ENCODE measurements at places on chromosomes 7 and 10.

- no peak for DNase-seq
These were observed 59.2 kb downstream of the ANLN start for GRCh38 chr7:36448781-36449379.

DNA sequence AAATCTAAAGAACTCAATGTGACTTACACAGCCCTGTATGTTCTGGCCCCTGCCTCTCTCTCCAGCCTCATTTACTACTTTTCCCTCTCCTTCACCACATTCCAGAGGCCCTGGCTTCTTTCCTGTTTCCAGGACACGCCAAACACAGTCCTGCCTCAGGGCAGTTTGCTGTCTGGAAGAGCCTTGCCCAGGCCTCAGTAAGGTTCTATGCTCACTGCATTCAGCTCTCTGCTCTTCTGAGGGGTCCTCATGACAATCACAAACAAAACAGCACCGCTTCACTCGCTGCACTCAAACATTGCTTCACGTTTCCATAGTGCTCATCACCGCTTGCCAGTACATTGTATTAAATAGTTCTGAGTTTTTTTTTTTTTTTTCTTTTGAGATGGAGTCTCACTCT, 35.1 kb upstream of the GARS1 start:
- DNase-seq = no peak

- no peak for DNase-seq
These were observed 113.9 kb downstream of the ABLIM1 start for GRCh38 chr10:114544045-114544659.

- no peak for DNase-seq
These were observed 5.7 kb downstream of the CUX1 start for GRCh38 chr7:101823096-101823495.

- DNase-seq = peak; percentile 53
These were observed 739 bp downstream of the MPP7 start for GRCh38 chr10:28302012-28302637.

- DNase-seq = no peak
These were observed 121.2 kb downstream of the ZMIZ1 start for GRCh38 chr10:79189853-79190435.

- DNase-seq = no peak
These were observed 82.3 kb downstream of the ANKRD7 start for GRCh38 chr7:118306771-118307170.

DNA sequence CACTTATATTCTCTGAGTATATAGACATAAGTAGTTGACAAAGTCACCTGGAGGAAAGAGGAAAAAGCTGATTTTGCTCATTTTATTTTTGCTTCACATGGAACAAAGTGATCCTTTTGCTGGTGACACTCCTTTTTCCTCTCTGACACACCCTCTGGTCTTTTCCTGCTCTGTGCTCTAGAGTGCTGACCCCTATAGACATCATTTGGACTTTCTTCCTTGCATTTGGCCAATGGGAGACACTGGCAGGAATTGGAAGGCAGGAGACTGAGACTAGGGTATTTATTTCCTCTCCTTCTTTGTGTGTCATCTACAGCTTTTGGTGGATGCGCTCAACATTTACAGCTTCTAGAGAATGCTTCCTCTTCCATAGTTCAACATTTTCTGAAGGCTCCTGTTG, 1078.1 kb downstream of the SORCS1 start:
- no peak for DNase-seq

DNA sequence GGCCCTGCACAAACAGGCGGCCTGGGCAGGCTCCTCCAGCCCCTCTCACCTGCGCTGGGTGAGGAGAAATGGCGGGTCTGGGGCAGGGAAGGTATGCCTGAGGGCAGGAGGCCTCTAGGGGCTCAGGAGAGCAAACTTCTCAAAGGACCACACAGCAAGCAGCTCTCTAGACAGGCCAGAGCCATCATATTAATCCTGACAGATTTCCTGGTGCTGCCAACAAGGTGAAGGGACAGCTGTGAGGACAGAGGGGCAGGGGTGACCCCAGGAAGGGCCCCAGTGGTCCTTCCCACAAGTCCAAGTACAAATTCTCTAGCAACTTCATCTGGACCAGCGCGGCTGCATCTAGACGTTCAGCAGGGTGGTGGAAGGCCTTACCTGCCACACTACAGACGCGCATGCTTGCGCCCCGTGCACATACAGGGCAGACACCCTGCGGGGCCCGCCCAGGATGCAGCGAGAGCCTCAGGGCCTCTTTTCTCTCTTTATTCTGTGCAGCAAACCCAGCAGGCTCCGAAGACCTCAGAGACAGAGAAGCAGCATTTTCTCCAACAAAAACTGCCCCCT, 62.1 kb downstream of the ZRANB1 start:
- no peak for DNase-seq

DNA sequence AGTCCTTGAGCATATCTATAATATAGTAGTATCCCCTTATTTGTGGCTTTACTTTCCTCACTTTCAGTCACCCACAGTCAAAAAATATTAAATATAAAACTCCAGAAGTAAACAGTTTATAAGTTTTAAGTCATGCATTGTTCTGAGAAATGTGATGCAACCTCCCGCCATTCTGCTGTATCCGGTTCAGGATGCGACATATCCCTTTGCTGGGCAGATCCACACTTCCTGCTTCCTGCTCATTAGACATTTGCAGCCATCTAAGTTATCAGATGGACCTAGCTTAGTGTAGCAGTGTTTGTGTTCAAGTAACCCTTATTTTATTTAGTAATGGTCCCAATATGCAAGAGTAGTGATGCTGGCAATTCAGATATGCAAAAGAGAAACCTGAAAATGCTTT, 38.9 kb upstream of the BMS1 start:
- no peak for DNase-seq

DNA sequence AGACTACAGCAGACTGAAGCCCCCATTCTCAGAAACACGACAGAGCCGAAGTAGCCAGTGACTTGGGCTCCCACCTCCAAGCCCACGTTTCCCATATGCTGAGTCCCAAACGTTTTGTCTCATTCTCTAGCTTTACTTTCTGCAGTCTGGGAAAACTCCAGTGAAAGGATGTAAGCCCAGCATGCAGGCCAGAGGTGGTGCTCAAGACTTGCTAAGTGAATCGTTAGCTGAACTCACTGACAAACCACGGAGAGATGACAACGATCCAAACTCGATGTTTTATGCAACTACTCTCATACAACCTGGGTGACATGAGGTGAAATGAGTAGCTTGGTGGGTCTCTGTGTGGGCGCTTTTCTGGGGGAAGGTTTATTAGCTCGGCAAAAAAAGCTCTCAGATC, 731.8 kb downstream of the SUGCT start:
- DNase-seq = no peak

- no peak for DNase-seq
These were observed 24.4 kb upstream of the CHST15 start for GRCh38 chr10:124117833-124118232.

DNA sequence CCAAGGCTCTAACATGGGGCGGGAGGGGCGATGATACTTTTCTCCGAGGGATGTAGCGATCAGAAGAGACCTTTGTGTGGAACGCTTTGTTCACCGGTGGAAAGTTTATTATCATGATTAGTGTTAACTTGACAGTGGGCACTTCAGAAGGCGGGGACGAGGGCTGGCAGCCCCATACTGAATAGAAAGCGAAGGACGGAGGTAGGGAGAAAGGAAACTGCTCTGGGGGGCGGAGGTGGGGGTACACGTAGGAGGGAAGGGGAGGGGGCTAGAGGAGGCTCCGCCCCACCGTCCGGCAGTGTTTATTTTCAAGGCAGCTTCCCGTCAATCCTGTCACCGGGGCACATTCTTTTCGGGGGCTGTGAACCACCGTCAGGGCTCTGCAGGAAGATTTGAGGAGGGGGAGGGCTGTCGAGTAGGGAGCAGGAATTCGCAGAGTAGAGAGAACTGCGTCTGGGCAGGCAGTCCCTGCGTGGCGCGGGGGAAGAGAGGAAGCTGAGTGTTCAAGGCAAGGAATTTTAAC, 9.4 kb upstream of the NKX2-3 start:
- no peak for DNase-seq

GRCh38 chr10:3102720-3103427, 35.5 kb downstream of the PFKP start:
- no peak for DNase-seq

DNA sequence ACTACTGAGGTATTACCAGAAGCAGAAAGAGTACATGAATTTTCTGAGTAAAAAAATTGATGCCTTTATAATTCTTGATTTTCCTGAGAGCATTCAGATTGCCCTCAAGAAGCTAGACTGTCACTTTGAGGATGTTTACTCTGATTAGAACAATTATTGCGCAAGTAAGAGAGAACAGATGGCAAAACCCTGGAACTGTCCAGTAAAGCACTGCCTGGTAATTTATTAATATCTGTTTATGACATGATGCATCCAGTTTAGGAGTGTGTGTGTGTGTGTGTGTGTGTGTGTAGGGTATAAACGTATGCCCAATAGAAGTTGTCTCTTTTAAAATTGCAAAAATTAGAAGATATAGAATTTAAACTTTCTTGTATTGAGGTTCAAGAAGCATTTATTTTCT, 379.7 kb downstream of the PHTF2 start:
- DNase-seq = no peak

GRCh38 chr10:89171263-89171872, 35.7 kb downstream of the CH25H start:
- DNase-seq = no peak

DNA sequence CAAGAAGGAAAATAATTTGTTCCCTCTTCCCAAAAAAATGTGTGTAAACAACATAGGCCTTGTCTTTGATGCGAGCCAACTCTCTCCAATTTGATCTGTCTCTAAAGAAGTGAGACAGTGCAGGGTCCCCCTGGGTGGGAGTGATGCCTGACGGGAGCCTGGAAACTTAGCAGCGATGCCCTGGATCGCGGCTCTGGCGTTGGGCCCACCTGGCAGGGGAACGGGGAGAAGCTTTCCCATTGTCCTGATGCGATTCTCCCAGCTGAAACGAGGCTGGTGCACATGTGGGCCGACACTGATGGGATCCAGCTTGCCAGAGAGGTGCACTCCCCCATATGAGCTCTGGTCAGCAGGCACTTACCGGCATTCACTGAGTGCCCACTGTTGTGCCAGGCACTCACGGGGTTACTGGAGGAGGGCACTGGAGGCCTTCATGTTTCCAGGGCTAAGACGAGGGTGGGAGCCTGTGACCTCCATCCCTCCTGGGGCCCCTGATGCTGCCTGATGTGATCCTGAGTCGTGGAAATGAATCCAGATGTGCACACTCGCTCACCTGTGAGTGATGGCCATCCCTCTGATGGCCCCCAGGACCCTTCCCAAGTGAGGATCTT, 132.8 kb downstream of the PTPN20 start:
- DNase-seq = no peak

DNA sequence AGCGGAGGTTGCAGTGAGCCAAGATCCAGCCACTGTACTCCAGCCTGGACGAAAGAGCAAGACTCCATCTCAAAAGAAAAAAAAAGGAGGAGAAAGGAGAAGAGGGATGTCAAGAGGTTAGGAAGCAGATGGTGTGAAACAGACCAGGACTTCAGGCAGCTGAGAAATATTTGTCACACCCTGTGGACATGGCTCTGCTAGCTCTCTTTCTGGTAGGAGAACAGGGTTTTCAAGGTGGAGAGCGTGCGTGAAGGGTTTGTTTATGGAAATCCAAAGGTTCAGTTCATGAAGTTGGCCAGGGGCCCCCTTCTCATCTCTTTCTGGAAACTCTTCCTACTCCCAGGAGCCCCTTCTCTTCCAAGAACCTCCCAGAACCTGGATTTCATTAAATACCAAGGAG, 110.8 kb upstream of the GALNT17 start:
- DNase-seq = no peak

- no peak for DNase-seq
These were observed 1.2 kb downstream of the FLNC start for GRCh38 chr7:128831178-128831993.

All from NCI-H1105 (cell line).